ENCODE measurements at places on chromosomes 6 and 20.

- no peak for DNase-seq
Measured at GRCh38 chr20:8476021-8476420, 344.0 kb downstream of the PLCB1 start.

DNA sequence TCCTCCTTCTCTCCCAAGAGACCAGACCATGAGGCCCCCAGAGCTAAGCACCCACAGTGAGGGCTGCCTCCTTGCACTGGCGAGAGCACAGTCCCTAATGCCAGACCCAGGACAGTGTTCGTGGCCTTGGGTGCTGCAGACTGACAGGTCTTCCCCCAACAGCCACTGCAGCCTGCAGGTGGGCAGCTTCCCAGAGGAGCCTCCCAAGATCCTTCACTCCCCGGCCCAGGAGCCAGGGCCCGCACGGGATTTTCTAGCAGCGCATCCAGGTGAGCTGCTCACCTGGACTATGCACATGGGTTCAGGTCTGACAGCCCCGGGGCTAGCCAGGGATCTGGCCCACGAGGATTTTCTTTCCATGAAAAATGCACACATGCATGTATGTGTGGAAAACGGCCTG is 41.7 kb downstream of the SUMO4 start:
- no peak for DNase-seq

- no peak for DNase-seq
Measured at GRCh38 chr6:145714731-145715130, 20.6 kb downstream of the EPM2A start.

- DNase-seq: no peak
Measured at GRCh38 chr20:44218446-44218845, 7.9 kb upstream of the OSER1 start.

DNA sequence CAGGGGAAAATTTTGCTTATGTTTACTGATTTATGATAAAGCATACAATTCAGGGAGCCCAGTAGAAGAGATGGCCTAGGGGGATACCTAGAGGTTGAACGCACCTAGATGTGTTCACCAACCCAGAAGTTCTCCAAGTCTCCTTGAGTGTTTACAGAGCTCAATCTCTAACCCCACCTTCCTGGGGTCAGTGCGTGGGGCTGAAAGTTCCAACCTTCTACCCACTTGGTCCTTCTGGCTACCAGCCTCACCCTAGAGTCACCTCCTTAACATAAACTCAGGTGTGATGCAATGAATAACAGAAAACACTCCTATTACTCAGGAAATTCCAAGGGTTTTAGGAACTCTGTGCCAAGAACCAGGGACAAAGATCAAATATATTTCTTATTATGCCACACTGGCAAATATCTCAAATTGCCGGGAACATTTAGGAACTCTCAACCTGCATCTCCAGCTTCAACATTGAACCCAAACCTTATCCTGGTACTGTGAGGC is 26.4 kb downstream of the AFG1L start:
- DNase-seq: no peak
